NCI-H1694 treated with DMSO at 0.1 percent for 48 hours (cell line): ENCODE measurements at places on chromosomes 2 and 18.

DNA sequence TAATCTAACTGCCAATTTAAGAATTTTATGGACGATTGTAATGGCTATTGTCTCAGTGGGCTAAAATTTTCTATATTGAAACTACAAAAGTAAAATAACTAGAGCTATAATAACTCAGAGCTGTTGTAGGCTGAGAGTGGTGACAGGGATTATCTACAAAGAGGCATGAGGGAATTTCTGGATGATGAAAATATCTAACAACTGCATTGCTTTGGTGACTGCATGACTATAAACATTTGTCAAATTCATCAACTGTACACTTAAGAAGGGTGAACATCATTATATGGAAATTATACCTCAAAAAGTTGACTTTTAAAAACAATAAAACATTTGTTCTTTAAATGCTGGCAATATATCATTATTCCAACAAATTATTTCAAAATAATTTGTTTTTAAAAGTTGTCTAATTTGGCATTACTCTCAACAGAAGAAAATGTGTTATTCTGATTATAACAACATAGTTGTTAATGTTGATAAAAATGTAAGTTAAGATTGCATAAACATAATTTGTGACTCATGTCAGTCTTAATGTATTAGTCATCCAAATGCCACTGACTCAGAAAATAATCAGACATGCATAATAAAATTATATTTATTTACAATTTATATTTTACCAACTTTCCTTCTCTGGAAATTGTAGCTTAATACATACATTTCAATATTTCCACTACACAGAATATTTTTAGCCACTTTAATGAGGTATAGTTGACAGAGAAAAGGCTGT, 865.1 kb upstream of the VRK2 start:
- DNase-seq: no peak

GRCh38 chr2:216257089-216257488, 115.2 kb downstream of the MARCHF4 start:
- no peak for DNase-seq

GRCh38 chr2:45872211-45872610, 220.7 kb downstream of the PRKCE start:
- no peak for DNase-seq

GRCh38 chr2:113894156-113894743, 4.4 kb downstream of the ACTR3 start:
- no peak for DNase-seq

DNA sequence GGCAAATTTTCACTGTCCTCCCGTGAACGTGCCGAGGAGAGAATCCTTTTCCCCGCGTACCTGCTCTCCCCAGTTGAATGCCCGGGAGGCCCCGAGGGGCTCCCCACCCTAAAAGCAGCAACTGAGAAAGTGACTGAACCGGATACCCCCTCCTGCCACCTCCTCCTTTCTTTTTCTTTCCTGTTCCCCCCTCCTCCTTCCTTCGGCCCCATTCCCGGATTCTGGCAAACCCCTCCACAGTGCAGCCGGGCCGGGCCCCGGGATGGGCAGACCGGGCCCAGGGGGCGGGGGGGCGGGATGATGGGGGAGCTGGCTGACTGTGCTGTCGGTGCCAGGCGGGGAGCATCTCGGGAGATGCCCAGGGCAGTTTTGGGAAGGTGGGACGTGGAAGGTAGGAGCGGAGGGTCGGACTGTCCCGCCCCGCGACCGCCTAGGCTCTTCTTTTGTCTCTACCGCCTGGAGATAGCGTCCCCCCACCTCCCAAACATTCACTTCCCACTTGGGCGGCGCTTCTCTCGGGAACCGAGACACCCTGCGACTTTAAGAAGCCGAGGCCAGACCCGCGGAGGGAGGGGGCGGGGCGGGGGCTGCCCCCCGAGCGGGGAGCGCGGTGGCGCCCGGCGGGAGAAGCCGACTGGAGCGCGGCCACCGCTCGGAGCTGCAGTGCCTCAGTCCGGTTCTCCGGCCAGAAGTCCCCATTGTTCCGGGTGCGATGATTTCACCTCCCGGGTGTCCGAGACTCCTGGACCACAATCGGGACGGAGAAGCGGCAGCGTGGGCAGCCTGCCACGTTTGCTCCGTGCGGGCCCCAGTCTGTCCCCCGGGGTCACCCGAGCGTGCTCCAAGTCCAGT, 8.2 kb downstream of the DLX2 start:
- DNase-seq: no peak

- no peak for DNase-seq
Observed at GRCh38 chr2:191899410-191899809, 52.5 kb upstream of the CAVIN2 start.

- no peak for DNase-seq
Observed at GRCh38 chr2:159109517-159109916, 141.1 kb downstream of the TANC1 start.

DNA sequence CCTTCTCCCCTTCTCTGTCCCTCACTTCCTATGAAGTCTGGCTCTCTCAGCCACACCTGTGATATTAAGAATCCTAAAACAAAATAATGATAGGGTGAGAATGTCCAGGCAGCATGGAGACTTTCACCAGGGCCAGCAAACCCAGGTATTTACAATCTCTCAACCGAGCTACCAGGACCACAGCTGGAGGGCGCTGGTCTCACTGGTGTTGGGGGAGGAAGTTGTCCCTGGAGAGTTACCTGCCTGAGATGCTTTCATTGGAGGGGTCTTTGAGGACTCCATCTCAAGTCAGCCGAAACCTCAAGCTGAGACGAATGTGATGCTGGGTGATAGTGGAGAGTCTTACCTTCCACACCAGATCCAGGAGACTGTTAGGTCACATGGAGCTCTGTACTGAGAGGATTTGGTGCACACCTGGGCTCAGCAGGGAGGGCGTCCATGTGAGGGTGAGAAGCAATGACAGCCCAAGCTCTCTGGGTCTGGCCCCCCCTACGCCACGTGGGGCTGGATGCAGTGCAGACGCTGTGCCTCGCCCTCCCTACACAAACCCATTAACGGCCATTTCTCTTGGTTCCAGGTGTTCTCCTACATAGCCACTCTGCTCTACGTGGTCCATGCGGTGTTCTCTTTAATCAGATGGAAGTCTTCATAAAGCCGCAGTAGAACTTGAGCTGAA, 27.4 kb downstream of the MAL start:
- no peak for DNase-seq

- DNase-seq: no peak
Observed at GRCh38 chr2:172231508-172231907, 128.8 kb upstream of the DLX2 start.
